ENCODE measurements at places on chromosomes 2 and 18.

GRCh38 chr18:60146220-60146960 lies 226.2 kb downstream of the MC4R start:
- no peak for DNase-seq

DNA sequence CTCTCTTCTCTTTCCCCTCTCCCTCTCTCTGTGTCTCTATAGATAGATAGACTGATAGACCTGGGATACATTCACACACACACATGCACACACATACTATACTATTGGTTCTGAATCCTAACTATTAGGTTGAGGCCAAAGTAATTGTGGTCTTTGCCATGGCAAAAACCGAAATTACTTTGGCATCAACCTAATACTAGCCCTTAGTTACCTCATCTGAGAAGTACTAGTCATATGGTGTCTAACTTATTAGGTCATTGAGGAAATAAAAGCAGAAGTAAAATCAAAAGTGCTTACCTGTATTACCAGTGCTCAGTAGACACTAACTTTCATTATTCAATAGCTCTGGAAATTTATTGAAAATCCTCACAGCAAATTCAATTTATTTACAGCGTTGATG lies 451.5 kb downstream of the EPHA4 start:
- no peak for DNase-seq

DNA sequence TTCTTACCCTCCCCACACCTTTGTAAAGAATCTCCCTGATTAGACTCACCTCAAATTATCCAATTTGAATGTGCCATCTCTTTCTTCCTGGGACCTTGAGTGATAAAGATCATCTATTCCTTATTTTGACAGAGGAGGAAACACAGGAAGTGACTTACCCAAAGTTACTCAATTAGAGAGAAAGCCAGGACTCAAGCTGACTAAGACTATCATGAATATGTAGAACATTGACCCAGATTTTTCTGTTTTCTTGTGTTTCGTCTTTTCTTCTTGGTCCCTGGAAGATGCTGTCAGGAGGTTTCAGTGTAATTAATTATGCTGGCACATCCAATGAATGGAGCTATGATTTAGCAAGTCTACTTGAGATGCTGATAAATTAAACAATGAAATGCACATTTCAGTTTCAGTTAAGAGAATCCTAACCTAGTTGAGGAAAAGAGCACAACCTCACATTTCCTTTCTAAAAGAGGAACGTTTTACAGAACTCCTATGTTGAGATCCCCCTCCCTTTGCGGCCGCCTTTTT lies 380.4 kb downstream of the CLIP4 start:
- DNase-seq, result no peak

- no peak for DNase-seq
Observed at GRCh38 chr2:216066230-216066629, 15.4 kb downstream of the PECR start.

GRCh38 chr2:157184161-157184895 lies 73.2 kb upstream of the GALNT5 start:
- no peak for DNase-seq

- DNase-seq, result no peak
Observed at GRCh38 chr2:52084759-52085158, 1052.8 kb upstream of the NRXN1 start.

DNA sequence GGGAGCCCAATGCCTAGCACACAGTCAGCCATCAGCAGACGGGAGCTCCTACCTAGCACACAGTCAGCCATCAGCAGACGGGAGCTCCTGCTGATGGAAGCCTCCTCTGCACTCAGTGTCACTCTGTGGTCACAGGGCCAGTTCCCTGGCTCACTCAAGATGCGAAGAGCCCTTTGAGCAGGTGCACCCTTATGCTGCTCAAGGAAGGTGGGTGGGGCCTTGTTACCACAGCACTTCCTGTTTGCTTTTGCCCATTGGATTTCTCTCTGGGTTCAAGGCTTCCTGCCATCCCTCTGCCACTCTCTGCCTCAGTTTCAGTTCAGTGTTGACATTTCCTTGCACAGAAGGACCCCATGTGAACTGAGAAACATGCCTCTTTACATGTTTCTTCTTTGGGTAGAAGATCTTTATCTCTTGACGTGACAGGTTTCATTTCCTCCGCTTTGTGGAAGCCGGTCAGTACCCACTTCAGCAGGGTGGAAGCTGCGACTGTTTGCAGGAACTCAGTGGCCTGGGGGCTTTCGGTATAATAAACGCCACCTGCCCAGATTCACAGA lies 11.6 kb downstream of the TRIB2 start:
- DNase-seq, result no peak

DNA sequence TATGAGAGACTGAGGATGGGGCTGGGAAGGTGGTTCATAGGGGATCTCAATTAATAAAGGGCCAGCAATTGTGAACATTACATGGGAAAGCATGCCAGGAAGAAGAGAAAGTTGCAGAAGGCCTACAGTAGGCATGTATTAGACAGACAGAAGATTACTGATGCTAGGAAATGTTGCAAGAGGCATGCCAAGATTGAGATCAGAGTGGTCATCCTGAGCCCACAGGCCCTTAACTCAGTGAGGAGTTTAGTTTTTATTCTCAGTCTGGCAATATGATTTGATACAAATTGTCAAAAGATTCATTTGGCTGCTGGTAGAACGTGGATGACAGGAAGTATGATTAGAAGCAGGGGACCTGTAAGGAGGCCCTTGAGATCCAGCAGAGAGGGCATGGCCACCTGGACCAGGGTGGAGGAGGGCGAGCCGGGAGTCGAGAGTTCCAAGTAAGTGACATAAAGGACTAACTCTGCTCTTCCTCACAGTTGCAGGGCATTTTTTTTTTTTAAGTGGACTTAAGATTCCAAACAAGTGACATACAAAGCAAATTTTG lies 54.9 kb downstream of the EPHA4 start:
- no peak for DNase-seq

DNA sequence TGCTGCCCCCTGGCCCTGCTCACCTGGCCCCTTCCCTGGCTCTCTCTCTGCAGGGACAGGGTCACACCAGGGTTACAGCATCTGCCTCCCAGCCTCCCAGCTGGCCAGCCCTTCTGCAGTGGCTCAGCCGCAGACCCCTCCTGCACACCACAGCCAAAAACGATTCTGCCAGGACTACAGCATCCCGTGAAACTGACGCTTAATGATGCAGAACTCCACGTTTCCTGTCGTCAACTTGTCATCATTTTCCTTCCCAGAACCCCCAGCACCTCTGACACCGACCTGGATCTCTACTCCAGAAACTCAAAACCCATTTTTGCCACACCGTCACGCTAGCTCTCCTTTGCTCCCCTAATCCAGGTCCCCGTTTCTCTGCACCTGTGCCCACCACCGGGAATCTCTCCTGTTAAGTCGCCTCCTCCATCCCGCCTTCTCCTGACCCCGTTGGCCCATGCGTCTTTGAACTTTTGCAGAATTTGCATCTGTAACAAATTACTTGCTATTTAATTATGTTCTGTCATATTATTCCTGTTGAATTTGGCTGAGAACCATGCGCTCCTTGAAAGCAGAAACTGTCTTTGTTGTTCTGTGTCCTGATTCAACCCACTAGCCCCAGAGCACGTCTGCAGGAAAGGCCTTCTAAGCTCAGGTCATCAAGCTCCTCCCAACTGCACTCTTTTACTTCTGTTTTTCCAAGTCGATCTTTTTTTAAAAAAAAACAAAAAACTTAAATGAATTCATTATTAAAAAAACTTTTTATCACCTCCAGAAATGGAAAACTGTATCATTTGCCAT lies 173.2 kb upstream of the COPS8 start:
- DNase-seq, result no peak

- DNase-seq, result no peak
Observed at GRCh38 chr2:3000968-3001367, 376.6 kb downstream of the EIPR1 start.

DNA sequence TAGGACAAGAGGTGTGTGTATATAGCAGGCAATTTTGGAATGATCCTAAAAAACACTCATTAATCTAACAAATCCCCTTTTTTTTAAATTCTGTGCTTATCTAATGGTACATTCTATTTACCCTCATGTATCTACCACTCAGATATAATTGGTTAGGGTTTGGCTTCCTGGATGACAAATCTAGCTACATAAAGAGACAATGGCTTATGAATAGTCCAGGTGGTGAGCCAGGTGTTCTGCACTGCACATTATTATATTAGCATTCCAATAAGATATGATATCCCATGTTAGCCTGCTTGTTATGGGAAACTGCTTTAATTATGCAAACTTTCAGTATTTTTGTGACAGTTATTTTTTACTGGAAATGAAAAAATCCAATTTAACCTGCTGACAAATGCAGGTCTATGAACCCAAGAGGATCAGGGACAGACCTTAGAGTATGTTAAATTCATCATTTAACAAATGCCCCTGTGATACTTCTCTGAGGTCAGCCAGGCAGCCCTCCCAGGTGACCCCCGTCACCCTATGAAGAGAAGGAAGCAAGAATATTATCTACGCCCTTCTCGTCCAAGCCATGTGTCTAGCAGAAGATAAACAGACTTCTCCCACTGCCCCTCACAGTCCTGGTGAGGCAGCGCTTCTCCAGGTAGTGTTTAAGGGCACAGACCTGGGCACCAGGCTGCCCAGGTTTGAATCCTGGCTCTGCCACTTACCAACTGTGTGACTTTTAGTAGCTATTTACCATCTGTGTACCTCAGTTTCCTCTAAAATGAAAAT lies 83.0 kb downstream of the ADD2 start:
- DNase-seq, result no peak

DNA sequence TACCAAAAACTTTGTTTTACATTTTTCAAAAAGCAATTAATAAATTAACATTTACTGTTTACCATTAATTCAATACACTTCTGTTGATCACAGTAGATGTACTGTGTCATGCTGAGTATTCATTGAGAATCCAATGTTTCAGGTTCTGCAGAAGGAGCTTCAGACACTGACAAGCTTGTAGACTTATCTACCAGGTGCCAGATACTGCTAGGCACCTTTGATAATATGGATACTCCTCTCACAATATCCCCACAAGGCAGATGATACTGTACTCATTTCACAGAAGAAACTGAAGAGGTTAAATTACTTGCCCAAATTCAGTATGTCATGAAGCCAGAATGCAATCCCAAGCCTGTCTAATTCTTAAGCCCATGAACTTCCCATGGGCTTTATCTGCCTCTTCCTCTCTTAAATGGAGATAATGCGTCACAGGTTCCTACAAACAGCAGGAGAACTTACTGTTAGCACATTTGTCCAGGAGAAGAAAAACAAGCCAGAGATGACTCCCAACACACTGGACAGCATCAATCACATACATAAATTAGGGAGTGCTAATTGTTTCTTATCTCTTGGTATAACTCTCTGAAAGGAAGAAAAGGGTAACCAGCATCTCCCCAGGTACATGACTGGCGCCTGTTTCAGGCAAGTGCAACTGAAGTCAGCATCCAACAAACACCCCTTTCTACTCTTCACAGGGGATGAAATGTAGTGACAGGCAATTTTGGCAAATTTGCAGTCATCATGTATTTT lies 27.4 kb downstream of the ITSN2 start:
- no peak for DNase-seq

DNA sequence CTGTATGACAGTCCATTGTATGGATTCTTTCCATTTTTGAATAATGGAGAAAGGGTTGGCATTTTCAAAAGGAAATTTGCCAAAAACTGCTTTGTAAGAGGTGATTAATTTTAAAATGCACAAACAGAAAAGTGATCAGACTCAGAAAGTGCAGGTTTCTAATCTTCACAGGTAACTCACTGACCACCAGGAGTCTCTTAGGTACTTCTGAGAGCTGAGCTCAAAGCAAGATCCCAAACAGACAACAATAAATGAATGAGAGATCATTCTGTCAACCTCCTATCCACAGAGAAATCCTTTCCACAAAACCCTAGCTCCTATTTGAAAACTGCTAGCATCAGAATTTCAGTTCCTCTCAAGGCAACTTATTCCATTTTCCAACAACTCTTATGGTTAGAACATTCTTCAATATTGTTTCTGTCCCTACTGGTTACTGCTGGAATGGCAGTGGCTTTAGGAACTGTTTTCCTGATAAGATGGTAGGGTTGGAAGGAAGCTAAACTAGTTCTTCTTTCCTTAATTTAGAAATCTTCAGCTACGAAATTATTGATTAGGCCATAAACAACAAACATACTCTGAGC lies 20.6 kb upstream of the HAAO start:
- DNase-seq, result no peak

DNA sequence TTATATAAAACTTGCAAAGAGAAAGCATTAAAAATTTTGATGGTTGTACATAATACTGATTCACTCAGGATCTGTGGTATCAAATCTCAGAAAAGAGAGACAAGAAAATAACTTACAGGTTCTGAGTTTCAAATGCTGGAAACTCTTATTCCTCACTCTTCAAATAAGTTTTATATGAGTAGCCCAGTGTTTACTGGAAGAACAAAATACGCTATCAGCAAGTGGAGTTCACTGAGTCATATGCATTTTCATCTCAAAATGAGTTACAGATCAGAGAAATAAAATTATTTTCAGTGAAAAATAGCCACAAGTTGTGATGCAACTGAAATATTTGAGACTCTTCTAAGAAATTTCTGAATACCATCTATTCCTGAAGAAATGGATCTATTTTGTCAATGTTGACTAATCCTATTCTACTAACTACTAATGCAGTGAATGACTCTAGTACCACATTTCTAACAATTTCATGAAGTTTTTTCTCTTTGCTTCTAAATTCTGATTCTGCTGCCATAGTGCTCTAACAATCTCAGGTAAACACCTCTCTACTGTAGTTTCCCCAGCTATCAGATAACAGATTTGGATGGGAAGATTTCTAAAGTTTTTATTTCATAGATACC lies 391.7 kb downstream of the ZEB2 start:
- no peak for DNase-seq

- no peak for DNase-seq
Observed at GRCh38 chr18:6509417-6509816, 94.7 kb upstream of the L3MBTL4 start.

DNA sequence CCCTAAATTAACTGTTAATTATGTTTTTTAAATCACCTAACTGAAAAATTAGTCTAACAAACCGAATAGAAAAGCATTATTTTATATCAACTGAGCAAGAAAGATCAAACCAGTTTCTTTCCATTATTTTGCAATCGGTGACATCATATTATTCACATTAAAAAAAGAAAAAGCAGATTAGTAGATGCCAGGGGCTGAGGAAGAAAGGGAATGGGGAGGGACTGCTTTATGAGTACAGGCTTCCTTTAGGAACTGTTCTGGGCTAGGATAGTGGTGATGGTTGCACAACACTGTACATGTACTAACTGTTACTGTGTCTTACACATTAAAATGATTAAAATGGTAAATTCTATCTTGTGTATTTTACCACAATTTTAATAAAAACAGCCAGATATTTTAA lies 59.3 kb downstream of the COBLL1 start:
- no peak for DNase-seq

GRCh38 chr2:55936351-55936750 lies 12.8 kb upstream of the EFEMP1 start:
- no peak for DNase-seq

Data from muscle of arm (tissue), 14 donors.